ENCODE measurements at places on chromosomes 2 and 18.

DNA sequence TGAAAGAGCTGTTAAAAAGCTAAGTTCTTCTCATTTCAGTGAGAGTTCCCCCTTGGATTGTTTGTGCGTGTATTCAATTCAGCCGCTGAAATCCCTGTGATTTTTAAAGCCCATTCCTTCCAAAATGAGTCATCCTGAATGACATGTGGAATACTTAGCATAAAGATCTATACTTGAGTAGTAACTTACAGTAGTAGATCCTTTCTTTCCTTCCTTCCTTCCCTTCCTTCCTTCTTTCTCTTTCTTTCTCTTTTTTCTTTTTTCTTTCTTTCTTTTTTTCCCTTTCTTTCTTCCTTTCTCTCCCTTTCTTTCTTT is 18.2 kb upstream of the SOX11 start:
- DNase-seq: no peak

GRCh38 chr2:218831378-218831990 is at the start of gene PRKAG3:
TSS of gene PRKAG3 (minus strand) at chr2:218831803.
- no peak for DNase-seq

DNA sequence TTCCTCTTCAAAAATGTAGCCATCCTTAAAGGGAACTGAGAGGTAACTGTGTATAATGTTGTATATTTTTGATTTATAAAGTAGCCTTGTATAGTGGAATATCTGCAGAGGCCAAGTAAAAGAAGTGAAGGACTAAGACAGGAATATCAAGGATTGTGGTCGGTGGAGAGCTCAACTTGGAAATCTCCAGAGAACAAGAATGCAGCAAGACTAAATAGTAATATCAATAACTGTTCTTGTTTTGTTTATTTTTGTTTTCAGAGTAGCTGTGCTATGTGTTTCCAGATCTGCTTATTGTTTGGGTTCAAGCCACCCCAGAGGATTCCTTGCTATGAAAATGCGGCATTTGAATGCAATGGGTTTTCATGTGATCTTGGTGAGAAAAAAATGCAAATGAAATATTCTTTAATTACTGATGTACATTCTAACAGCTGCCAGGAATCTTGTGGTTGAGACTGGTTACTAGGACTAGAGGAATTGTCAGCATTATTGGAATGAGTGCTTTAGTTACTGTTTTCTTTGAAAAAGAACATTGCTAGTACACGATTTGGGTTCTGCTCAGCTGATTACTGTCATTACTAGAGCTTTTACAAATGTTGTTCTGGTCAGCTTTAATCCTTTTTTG is 25.0 kb downstream of the FASTKD2 start:
- no peak for DNase-seq

- no peak for DNase-seq
These were observed 125.1 kb upstream of the HAAO start for GRCh38 chr2:42917425-42917927.

Measured in CD4-positive, alpha-beta T cell treated with Interleukin-17A for 4 hours (primary cell).